ENCODE measurements at places on chromosomes 5 and 9. TPM values are rescaled to one million over a fixed set of nuclear protein-coding genes. Genes with fewer than 3 reads are reported as not detected.
A peak's percentile ranks its signal among the peaks of the same experiment; 100 is the strongest.

PTGER4 gene
- not detected for total RNA-seq

PAPPA gene
- 0.72 TPM for total RNA-seq

SPATA31A3 gene
- not detected for total RNA-seq

DNA sequence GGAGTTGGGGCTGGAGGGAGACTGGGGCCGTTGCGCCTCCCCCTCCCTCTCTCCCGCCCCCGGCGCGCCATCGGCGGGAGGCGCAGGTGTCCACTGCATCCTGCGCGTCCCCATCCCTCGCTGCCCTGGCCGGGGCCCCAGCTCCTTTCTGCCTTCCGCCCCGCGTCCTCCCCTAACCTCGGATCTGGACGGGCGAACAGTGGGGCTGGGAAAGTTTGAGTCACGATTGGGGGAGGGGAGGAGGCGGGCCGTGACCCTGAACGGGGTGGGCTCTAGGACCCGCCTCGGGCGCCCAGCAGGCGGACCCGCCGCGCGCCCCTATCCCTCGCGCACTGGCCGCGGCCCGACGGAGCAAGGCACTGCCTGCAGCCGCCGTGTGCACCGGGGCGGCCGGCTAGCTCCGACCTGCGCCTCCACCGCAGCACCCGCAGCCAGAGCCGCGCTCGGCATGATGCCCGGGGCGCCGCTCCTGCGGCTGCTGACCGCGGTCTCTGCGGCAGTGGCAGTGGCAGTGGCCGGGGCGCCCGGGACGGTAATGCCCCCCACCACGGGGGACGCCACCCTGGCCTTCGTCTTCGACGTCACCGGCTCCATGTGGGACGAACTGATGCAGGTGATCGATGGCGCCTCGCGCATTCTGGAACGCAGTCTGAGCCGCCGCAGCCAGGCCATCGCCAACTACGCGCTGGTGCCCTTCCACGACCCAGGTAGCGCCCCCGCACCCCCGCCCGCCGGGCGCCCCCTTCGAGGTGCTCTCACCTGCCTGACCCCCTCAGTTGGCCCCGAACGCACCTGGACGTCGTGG, at the start of gene HMCN2:
Gene HMCN2, plus strand, starts transcription at position 330 of the 805 bp plus-strand sequence. Its CDS starts 119 bp downstream, at position 449.
- peak; percentile 28 for DNase-seq
- peak within 1 kb of the TSS; percentile 27 for H3K4me3 ChIP-seq
- H3K27me3 ChIP-seq = peaks cover 96% of the 10 kb centered on the region
- no peaks in the 10 kb centered on the region for H3K36me3 ChIP-seq
- no peaks in the 10 kb centered on the region for H3K4me1 ChIP-seq
- no peak within 1 kb of the TSS for H3K27ac ChIP-seq

- peaks cover 46% of the 10 kb centered on the region for H3K36me3 ChIP-seq
- H3K27ac ChIP-seq = no peak overlapping the region
- H3K4me3 ChIP-seq = no peak overlapping the region
- no peaks in the 10 kb centered on the region for H3K4me1 ChIP-seq
- no peaks in the 10 kb centered on the region for H3K27me3 ChIP-seq
- no peak for DNase-seq
These were observed 60.9 kb upstream of the CACNA1B start for GRCh38 chr9:137816531-137817235.

DNA sequence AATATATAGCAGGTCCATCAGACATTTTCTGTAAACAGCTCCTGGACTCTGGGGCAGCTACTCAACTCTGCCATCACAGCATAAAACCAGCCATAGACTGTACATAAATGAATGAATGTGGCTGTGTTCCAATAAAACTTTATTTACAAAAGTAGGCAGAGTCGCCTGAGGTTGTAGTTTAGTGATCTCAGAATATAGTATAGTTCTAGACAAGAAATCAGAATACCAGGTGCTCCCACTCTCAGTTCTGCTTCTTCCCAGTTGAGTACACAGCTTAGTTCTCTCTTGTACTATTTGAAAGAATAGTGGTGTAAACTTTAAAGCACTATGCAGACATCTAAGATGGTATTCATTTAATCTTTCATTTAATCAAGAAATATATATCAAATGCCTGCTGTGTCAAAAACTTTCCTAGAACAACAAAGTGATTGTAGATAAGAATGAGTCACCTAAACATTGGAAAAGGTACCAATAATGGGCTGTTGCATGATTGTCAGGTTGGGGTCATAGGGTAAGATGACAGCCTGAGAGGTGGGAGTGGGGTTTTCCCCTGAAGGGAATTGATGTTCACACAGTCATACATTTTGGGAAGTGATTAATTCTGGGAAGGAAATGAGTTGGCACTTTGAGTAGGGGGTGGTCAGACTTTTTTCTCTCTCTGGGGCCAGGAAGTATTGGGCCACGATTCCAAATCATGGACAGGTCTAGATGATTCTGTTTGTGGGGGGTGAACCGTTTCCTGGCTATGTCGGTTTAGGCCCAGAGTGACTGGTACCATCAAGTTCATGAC, 37.0 kb downstream of the TNFSF8 start:
- H3K27ac ChIP-seq = peak overlapping the region; percentile 68
- H3K4me3 ChIP-seq = no peak overlapping the region
- no peaks in the 10 kb centered on the region for H3K27me3 ChIP-seq
- H3K4me1 ChIP-seq = peaks cover 28% of the 10 kb centered on the region

GRCh38 chr9:134778841-134779411, 101.7 kb upstream of the FCN2 start:
- peaks cover under 1% of the 10 kb centered on the region for H3K27me3 ChIP-seq
- H3K4me3 ChIP-seq = no peak overlapping the region
- H3K27ac ChIP-seq = no peak overlapping the region
- no peaks in the 10 kb centered on the region for H3K4me1 ChIP-seq
- DNase-seq = peak; percentile 65

DNA sequence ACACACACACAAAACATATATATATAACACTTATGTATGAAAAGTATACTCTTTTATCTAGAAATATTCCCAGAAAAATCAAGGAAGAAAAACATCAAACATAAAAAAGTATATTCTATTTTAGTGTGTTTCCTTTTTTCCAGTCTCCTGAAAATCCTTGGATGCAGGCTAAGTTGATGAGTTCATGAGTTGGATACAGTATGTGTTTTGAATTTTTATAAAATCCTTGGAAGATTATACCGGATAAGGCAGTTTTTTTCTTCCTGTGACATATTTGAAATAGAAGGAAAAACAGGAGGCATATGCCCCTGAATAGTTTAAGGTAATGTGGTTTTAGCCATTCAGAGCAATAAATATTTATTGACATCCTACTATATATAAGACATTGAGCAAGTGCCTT, 203.6 kb downstream of the SNX18 start:
- no peak for DNase-seq
- H3K27ac ChIP-seq = no peak overlapping the region
- no peak overlapping the region for H3K4me3 ChIP-seq
- no peaks in the 10 kb centered on the region for H3K36me3 ChIP-seq

DNA sequence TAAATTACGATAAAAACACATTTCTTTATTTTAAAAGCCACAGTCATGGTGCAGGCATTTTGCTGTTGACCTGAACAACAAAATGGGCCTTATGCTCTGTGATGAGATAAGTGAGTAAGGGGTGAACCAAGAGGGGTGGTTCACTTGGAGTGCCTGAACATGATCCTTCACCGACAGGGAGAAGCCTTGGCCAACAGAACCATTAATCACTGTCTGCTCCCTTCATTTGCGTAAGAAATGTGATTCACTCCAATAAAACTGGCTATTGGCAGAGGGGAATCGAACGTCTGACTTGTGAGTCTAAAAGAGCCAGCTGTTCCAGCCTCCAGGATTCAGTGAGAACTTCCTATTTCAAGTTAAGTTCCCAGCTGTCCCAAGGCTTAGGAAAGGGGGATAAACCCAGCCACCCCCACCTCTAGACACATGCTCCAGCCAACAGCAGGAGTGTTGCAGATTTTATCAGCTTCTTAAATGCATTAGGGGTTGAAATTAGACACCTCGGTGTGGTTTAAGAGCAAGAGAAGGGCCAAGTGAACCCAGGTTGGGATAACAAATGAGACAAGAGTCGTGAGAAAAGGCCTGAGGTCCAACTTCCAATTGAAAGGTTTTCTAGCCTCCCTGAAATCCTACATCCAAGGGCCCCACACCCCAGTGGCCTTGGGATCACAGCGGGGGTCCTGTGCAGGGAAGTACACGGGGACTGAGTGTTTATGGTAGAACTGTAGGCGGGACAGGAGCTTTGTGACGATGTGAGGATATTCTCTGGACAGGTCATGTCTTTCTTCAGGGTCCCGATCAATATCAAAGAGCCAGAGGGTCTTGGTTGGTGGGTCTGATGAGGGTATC, 131.4 kb upstream of the LHFPL2 start:
- H3K4me1 ChIP-seq = no peaks in the 10 kb centered on the region
- no peak for DNase-seq
- peaks cover 12% of the 10 kb centered on the region for H3K36me3 ChIP-seq
- no peaks in the 10 kb centered on the region for H3K27me3 ChIP-seq

- no peak overlapping the region for H3K27ac ChIP-seq
- H3K27me3 ChIP-seq = no peaks in the 10 kb centered on the region
- H3K4me1 ChIP-seq = no peaks in the 10 kb centered on the region
These were observed 94.1 kb downstream of the PLCXD3 start for GRCh38 chr5:41416336-41416735.

DNA sequence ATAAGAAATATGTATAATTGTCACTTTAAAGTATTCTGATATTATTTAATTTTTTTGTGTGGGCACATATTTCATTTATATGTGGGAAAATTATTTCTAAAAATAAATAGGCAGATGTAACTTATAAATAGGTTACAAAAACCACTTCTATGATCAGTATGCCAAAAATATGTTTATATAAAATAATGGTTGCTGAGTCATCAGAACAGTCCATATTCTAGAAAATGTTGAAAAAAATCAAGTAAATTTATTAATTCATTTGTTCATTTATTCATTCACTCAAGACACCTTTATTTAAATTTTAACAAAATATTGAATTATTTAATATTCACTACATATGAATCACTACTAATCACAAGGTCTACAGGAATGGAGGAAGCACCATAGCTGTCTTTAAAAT, 1387.3 kb upstream of the C9orf72 start:
- no peak overlapping the region for H3K27ac ChIP-seq
- H3K4me1 ChIP-seq = peaks cover 3% of the 10 kb centered on the region
- DNase-seq = no peak

- no peak for DNase-seq
- no peak overlapping the region for H3K27ac ChIP-seq
- H3K4me3 ChIP-seq = no peak overlapping the region
- no peaks in the 10 kb centered on the region for H3K36me3 ChIP-seq
- H3K27me3 ChIP-seq = no peaks in the 10 kb centered on the region
These were observed 203.1 kb upstream of the ANKH start for GRCh38 chr5:15074651-15075050.

GRCh38 chr5:106959387-106959786, 711.4 kb downstream of the EFNA5 start:
- no peaks in the 10 kb centered on the region for H3K36me3 ChIP-seq
- no peaks in the 10 kb centered on the region for H3K4me1 ChIP-seq
- no peak for DNase-seq
- no peaks in the 10 kb centered on the region for H3K27me3 ChIP-seq
- H3K27ac ChIP-seq = no peak overlapping the region

DNA sequence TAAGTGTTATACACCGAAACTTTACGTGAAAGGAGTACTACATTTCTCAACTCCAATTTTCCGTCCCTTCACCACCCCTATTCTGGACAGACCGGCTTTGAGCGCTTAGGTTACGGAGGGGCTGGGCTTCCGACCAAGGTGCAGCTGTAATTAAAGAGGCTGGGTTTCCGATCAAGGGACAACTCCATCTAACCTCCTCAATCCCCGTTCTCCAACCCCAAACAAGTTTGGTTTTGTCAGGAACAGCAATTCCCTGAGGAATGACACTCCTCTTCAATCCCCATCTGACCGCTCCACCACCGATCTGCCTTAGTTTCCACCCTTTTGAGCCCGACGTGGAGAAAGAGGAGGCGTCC, 577 bp downstream of the TUT7 start:
- peak overlapping the region; percentile 97 for H3K4me3 ChIP-seq
- H3K36me3 ChIP-seq = peaks cover under 1% of the 10 kb centered on the region
- H3K4me1 ChIP-seq = peaks cover 30% of the 10 kb centered on the region
- H3K27me3 ChIP-seq = peaks cover 16% of the 10 kb centered on the region
- DNase-seq = no peak

DNA sequence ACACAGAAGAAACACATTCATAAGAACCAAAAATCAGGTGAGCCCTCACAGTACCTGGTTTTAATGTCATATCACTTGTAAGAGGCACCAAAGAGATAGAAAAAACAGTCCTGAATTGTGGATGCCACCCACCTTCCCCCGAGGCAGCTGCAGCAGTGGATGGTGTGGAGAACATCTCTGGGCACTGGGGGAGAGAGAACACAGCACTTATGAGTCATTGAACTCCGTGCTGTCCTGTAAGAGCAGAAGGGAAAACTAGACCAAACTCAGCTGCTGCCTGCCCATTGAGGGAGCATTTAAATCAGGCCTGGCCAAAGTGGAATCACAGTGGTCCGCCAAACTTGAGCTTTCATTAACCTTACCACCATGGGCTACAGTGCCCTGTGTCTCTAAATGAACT, 296.2 kb downstream of the SPATA31D1 start:
- no peak for DNase-seq
- H3K27me3 ChIP-seq = no peaks in the 10 kb centered on the region
- peaks cover 3% of the 10 kb centered on the region for H3K36me3 ChIP-seq
- H3K27ac ChIP-seq = no peak overlapping the region
- H3K4me3 ChIP-seq = no peak overlapping the region

DNA sequence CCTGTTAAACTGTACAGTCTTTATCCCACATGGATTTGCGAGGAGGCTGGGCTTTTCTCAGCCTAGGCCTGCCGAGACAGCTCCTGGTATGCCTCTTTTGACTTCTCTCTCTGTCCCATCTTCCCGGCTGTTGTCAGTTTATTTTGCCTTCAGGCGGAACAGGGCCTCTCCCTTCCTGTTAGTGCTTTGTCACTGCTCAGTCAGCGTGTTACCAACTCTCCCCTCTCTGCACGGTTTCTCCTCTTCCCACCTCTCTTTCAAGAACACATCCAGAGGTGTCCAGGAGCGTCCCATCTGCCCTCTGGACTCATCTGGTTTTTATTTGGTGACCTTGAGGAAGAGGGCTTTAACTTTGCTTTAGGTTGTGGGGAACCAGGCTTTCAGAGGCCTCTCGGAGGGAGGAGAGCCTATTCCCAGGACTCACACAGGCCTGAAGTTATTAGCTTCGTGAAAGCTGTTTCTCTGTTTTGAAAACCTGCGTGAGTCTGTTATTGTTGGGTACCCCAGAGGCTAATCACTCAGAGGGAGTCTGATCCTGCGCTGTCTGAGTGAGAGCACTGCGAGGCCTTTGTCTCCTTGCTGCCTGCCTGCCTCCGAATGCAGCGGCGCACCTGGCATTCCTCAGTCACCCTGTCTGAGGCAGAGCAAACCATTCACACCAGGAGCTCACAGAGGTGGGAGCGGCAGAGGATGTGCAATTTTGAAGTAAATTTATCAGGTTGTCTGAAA, 234.4 kb upstream of the MPDZ start:
- H3K36me3 ChIP-seq = peaks cover 10% of the 10 kb centered on the region
- peak overlapping the region; percentile 94 for H3K27ac ChIP-seq
- peak overlapping the region; percentile 6 for H3K4me3 ChIP-seq
- DNase-seq = peak; percentile 19

DNA sequence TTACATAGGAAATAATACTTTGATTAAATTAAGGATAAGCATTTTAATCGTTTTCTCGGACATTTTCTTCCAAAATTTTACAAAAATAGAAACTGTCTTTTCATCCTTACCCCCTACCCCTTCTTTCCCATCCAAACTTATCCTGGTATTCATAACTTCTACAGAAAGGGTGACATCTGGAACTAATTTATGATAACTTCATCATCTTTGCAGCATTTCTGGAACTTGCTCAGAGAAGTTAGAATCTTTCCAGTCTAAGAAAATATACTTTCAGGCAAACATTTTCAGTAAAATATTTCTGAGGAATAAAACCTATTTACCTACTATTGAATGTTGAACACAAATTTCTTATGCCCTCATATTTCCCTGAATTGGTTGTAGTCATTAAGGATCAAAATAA, 309.0 kb downstream of the MAN2A1 start:
- DNase-seq = no peak
- H3K36me3 ChIP-seq = no peaks in the 10 kb centered on the region
- no peaks in the 10 kb centered on the region for H3K27me3 ChIP-seq
- no peak overlapping the region for H3K27ac ChIP-seq
- no peak overlapping the region for H3K4me3 ChIP-seq

Data from neural crest cell (in vitro differentiated cells).